COLO829 (cell line): ENCODE measurements at places on chromosomes 1 and 21.

DNA sequence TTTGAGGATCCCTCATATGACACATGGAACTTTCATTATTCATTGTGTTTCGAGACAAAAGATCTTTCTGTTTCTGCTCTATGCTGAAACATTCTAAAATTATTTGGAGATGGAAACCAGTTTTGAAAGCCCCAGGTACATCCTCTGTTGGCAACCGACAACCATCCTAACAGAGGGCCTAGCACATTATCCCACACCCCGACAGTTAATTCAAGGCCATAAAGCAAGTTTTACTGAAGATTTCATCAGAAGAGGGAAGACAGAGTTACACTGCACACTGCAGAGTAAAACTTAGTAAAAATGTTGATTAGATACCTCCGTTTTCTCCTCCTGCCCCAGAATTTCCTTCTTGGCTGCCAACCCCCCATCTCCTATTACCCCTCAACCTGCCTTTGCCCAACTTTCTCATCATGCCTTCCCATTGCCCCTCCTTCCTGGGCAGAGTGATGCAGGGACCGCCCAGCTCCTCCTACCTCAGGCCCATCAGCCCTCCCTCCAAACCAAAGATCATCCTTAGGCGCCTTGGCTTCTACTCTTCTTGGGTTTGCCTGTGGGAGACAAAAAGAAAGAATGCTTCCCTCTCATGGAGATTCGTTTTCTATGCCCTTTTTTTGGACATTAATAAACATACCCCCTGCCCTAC lies 52.9 kb upstream of the CITED4 start:
- no peak for DNase-seq

DNA sequence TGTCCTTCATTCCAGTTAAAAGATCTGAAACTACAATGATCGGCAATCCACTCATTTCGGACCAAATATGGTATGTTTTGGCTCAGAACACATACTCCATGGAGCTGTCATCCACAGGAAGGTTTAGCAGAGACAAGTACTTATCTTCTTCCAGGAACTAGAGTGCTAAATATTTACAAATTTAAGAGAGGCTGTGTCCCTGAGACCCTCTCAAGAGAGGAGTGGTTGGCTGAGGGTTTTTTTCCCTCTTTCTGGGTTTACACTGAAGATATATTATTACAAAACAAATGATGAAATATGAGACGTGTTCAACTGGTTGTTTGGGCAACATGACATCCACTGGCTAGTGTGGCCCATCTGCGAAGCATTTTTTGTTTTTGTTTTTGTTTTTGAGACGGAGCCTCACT lies 25.9 kb upstream of the NID1 start:
- DNase-seq = no peak

DNA sequence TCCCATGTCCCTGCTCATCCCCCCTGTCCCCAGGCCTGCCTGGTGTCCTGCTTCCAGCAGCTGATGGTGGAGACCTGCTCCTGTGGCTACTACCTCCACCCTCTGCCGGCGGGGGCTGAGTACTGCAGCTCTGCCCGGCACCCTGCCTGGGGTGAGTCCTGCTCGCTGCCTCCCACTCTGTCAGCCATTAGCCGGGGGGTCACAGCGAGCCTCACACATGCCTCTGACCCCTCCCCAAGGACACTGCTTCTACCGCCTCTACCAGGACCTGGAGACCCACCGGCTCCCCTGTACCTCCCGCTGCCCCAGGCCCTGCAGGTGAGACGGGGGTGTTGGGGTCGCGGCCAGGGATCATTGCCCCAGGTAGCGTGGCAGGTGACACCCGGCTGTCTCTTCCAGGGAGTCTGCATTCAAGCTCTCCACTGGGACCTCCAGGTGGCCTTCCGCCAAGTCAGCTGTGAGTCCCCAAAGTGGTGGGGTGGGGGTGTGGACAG lies 10.0 kb downstream of the SCNN1D start:
- DNase-seq = peak; percentile 36

DNA sequence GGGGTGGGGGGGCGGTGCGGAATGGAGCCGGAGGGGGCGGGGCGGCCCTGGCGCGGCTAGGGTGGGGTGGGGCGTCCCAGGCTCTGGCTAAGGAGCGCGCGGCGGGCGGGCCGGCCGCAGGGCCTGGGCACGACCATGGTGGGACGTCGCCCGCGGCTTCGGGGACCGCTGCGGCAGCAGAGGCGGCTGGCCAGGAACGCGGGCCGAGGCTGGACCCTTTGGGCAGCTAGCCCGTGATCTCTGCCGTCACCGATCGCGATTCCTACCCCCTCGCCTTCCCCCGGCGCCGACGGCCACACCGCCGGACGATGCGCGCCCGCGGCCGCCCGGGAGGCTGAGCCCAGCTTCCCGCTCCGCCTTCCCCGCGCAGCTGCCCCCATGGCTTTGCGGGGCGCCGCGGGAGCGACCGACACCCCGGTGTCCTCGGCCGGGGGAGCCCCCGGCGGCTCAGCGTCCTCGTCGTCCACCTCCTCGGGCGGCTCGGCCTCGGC lies at the start of gene MAP3K21:
Gene MAP3K21 (plus strand): TSS at position 74 of the 491 bp plus-strand sequence. CDS start 305 bp downstream, at position 379.
- peak; percentile 56 for DNase-seq

DNA sequence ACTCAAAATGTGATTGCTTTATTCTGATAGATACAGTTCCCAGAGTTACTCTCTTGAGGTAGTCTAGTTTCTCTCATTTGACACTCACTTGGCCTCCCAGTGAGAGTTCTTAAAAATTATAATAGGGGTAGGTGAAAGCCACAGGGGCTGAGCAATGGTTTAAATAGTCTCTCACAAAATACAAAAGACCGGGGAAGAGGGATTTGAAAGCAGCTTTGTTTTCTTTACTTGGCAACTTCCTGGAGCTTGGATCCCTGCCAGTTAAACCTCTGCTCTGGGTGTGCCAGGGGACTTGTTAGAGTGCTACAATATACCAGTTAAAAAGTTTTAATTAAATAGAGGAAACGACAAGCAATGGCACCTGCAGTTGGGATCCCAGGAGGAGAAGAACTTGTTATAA lies 31.7 kb downstream of the OR13G1 start:
- peak; percentile 46 for DNase-seq

- no peak for DNase-seq
Measured at GRCh38 chr1:84797603-84798002, 95.4 kb downstream of the LPAR3 start.

GRCh38 chr1:107132195-107132594 lies 8.6 kb upstream of the NTNG1 start:
- no peak for DNase-seq

DNA sequence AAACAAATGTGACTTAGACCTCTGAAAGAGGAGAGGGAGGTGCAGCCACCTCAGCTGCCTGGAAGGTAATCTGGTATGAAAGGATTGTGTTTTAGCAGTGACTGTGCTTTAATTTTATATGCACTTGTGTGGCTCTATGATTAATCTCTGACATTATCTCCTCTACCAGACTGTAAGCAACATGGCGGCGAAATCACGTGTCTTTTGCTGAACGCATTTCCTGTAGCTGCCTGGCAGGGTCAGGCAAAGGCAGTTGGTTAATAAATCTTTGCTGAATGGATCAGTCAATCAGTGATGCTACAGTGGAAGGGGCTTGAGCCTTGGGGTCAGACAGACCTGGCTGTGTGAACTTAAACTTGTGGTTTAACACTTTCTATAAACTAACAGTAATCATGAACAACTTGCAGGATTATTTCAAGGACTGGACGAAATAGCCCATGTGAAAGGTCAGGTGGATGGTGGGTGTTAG lies 96.9 kb downstream of the ADSS2 start:
- DNase-seq = no peak

DNA sequence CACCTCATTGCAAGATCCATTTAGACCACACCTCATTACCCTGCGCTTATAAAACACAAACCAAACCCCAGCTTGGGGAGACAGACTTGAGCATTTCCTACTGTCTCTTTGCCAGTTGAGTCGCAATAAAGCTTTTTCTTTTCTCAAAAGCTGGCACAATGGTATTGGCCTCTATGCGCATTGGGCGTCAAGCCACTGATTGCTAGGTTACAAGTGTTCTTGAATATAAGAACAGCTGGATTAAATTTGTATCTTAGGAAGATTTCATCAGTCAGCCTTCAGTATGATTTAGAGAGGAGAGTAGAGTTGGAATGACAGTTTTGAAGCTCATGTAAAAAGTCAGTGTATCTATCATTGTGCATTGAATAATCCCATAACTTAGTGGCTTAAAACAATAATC lies 84.9 kb upstream of the RAB4A start:
- DNase-seq = no peak

- DNase-seq = no peak
Measured at GRCh38 chr1:5974631-5975030, 17.6 kb downstream of the NPHP4 start.

GRCh38 chr1:231124746-231125145 lies 37.1 kb upstream of the TRIM67 start:
- DNase-seq = no peak

DNA sequence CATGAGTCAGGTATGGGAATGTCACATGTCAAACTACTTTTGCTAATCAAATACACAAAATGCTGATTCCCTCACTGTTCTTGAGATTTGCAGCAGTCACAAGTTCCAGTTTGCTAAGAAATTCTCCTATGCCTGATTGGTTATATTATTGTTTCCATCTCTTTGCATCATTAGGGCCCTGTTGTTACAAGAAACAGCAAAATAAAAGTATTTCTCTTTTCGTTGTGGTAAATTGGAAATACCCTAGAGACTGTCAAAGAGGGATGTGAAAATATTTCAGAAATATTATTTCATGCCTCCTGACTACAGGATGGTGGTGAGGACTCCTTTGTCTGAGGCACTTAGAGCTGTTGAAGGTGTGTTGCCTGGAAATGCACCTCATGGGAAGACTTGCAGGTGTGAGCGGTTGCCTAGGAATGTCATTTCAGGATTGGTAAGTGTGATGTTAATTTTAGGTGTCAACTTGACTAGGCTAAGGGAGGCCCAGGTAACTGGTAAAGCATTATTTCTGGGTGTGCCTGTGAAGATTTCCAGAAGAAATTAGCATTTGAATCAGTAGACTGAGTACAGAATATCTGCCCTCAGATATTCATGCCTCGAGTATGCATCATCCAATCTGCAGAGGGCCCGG lies 117.4 kb downstream of the ROR1 start:
- no peak for DNase-seq

DNA sequence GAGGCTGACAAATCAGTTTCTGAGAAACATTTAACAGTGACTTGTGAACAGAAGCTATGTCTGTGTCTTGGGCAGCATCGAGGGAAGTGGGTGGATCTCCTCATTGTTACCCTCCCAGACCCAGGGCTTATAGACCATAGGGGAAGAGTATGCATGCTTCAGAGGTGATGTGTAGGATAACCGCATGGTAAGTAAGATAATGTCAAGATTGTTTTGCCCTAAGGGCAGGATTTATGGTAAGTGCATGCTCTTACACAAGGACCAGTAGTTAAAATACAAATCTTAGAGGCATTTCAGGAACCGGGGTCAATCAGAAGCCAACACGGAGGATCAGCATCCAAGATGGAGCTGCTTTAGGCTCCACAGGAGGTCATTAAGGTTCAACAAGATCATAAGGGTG lies 7.7 kb upstream of the PRMT2 start:
- no peak for DNase-seq

GRCh38 chr1:145997016-145997717 lies 788 bp upstream of the TXNIP start:
- DNase-seq = peak; percentile 27

GRCh38 chr1:224809613-224810012 lies 119.9 kb upstream of the DNAH14 start:
- no peak for DNase-seq

- no peak for DNase-seq
Measured at GRCh38 chr1:117642963-117643362, 37.1 kb downstream of the TENT5C start.

- no peak for DNase-seq
Measured at GRCh38 chr1:42838482-42839190, 7.8 kb upstream of the ZNF691 start.

DNA sequence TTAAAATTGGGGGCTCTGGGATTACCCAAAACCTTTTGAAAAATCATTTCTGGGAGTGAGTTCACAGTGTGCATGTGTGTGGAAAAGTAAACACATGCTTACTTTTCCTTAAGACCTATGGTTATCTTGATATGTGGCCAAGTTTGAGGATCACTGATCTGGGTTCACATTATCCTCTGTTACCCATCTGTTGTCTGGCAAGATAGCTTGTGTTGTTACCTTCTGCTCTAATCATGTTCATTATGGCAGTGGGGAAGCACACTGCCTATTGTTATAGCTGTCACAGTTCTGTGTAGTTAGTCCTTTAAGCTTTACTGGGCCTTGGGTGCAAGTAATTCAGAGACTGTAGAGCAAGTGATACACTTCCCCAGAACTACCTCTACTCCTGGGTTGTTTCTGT lies 5.0 kb downstream of the CTBS start:
- DNase-seq = no peak

GRCh38 chr1:55249646-55250398 lies 34.7 kb upstream of the USP24 start:
- DNase-seq = no peak

DNA sequence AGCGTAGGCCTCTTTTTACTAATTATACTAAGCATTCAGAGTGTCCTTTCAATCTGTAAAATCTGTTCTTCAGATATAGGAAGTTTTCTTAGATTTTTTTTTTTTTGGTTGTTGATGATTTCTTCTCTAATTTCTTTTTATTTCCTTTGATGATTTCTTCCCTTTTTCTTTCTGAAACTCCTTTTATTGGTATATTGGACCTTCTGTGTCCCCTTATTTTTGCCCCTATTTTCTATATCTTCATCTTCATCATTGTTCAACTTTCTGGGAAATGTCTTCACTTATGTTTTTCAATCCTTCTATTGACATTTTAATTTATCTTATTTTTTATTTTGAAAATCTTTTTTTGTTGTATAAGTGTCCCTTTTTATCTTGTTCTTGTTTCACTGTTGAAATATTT lies 17.2 kb upstream of the SYT14 start:
- DNase-seq = no peak

DNA sequence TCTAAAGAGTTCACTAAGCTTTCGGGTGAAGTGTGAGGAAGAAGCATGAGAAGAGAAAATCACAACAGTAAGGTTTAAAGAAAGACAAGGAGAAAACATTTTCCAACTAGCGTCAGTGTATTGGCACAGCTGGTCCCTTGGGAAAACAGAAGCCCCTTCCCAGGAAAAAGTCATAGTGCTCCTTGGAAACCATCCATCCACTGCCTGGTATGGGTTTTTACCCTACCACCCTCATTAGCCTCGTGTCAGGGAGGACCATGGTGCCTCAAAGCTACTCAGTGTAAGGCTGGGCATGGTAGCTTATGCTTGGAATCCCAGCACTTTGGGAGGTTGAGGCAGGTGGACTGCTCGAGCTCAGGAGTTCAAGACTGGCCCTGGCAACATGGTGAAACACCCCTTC lies 12.7 kb downstream of the AADACL4 start:
- DNase-seq = no peak

DNA sequence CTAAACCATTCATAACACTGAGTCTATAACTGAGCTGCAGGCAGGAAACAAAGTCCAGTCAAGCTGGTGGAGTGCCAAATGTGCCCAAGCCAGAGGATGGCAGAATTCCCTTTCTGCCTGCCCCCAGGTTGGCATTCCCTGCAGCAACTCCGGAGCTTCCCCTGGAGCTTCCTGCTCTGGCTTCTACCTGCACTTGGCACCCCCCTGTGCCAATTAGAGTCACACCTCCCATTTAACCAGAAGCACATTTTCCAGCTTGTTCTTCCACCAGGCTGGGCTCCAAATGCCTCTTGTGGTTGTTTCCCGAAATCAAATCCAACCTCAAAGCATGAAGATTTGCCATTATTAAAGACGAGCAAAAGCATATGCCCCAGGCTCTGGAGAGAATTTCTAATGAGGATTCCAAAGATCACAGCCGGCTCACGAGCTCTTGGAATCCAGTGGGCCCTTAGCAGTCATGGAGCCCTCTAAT lies 294.5 kb downstream of the RRAGC start:
- no peak for DNase-seq
